HEK293T (cell line): ENCODE measurements at places on chromosomes 2 and 18.

DNA sequence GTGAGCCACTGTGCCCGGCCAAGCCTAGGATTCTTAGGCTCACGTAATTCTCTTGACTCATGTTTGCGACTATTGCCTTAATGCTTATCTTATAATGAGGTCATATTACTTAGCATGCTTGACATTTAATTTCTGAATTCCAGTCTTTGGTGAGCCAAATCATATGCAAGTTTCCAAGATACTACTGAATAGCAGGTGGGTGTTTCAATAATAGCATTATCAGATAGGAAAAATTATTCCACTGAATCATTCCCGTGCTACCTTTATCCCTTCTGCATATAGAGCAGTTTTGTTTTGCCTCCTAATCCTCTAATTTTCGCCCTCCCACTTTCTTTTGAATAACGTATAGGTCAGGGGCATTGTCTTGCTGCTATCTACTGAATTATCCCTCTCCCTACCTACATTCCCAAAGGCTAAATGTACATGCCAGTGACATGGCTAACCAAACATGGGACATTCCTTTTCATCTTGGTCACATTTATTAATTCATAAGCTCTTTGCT lies 4.9 kb downstream of the DAW1 start:
- DNase-seq: no peak

DNA sequence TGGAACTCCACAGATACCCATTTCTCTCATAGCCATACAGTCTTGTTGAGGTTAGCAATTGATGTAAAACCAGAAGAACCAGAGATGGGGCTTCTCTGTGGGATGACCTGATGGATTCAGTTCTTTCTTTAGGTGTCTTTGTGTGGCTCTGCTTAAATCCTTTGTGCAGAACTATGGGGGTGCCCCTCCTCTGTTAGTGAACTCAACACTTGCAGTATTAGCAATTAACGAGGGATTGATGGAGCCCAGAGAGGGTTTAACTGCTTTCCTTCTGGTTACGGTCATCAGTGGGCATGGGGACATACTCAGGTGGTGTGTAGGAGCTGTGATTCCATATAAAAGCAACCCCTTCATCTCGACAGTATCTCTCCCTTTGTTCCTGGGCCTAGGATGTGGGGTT lies 406.8 kb upstream of the FAM98A start:
- DNase-seq: no peak

DNA sequence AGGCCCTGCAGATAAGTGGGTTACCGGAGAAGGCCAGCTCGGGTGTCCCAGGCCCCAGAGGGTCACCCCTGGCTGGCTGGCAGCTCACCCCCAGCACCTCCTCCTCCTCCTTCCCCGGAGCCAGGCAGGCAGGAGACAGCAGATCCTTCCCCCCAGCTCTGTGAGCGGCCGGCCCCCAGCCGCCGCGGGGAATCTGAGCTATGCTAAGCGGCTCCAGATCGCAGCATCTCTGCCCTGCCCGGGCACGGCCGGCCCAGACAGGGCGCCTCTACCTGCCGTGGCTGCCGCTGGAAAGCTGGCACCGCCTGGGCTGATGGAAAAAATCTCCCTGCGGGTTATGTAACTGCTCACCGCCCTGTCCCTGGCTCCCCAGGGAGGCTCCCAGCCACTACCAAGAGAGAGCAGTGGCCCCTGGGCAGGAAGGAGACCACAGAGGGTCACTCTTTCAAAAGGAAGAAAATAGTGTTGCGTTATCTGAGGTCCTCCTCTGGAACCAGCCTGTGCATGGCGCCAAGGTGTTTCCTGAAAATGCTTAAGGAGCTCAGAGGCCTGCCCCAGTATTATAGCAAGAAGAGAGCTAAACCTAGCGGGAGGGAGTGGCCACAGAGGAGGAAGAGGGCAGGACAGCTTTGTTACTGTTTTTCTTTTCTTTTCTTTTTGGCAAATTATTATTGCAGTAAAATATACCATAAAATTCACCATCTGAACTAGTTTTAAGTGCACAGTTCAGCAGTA lies 179.0 kb downstream of the SMAD7 start:
- no peak for DNase-seq

- no peak for DNase-seq
Measured at GRCh38 chr2:58569475-58570185, 328.5 kb upstream of the FANCL start.

- DNase-seq: no peak
Measured at GRCh38 chr2:96649342-96649741, 6.8 kb downstream of the FER1L5 start.

- DNase-seq: no peak
Measured at GRCh38 chr2:1990151-1990589, 245.9 kb upstream of the PXDN start.

- DNase-seq: no peak
Measured at GRCh38 chr2:232839411-232840079, 30.5 kb upstream of the SNORC start.

DNA sequence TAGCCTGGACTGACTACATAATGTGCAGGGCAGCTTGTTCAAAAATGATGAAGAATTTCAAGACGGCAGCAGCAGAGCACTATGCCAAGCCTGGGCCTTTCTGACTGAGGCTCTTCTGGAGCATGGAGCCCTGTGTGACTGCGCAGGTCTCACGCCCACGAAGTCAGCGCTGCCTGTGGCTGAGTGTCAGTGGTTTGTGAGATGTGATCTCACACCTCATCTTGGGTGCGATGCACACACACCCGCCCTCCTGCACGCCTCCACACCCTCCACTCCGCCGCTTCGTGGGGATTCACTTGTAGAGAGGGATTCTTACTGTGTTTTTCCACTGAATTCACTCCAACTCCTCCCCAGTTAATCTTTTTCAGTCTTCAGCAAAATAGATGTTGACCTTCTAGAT lies 103.9 kb downstream of the VIT start:
- DNase-seq: no peak

DNA sequence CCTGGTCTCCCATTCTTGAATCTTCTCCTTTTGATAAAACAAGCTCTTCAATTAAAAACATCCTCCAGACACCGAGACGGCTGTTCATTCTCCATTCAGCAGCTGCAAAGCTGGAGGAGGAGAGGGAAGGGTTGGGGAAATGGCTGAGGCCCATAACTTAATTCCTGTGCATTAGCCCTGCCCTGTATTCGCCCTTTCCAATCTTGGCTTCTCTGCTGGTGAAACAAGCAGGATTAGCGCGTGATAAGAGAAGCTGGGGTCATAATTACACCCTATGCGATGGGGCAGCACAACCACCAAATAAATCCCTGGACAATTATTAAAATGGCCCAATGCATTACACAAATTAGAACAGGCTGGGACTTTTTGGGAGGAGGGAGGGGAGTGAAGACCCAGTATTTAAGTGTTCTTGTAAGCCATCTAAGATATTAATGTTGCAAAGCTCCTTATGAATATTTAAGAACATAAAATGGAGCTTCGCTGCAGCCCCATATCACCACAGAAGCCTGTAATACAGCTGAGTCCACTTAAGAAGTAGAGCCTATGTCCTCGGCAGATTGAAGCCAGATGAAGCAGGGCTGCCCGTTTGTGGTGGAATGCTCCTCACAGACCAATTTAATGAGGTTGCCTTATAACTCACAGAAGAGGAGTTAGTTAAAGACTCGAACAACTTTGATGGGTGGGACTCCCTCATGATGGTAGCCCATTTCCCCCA lies 176.6 kb upstream of the SKOR2 start:
- DNase-seq: no peak

DNA sequence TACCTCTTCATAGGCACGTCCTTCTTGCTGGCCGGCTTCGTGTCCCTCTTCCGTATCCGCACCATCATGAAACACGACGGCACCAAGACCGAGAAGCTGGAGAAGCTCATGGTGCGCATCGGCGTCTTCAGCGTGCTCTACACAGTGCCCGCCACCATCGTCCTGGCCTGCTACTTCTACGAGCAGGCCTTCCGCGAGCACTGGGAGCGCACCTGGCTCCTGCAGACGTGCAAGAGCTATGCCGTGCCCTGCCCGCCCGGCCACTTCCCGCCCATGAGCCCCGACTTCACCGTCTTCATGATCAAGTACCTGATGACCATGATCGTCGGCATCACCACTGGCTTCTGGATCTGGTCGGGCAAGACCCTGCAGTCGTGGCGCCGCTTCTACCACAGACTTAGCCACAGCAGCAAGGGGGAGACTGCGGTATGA lies 2.3 kb downstream of the FZD7 start:
- no peak for DNase-seq

DNA sequence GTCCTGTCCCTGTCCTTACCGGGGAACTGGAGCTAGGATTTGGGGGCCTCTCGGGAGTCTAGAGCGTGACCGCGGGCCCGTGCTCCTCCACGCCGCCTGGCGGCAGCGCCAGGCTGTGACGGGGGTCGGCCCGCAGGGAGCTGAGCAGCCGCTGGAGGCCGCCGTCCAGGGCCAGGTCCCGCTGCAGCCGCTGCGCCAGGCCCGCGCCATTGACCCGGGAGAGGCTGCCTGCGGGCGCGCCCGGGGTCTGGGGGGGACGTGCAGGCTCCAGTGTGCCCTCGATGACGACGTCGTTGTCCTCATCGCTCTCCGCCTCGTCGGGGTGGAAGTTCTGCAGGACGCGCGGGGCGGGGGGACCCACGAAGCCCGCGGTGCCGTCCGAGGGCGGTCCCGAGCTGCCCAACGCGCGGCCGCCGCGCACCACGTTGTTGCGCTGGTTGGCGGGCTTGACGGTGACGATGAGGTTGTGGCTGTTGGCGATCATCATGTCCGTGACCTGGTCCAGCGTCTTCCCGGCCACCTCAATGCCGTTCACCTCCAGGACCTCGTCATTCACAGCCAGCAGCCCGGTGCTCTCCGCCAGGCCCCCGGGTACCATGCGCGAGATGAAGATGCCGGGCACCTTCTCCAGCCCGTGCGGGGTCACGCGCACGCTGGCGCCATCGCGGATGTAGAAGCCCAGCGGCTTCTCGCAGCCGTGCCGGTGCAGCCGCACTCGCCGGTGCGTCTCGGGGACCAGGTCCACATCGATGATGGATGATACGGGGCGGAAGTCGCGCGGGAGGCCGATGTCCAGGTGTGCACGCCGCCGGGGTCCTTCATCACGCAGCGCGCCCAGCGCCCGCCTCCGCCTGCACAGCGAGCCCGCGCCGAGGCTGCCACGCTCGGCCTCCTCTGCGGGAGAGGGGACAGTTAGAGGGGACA lies 50.9 kb downstream of the ADNP2 start:
- DNase-seq: no peak
